ENCODE measurements at places on chromosomes 13 and 19.

- no peak for DNase-seq
These were observed 12.4 kb upstream of the GRWD1 start for GRCh38 chr19:48433337-48433736.

DNA sequence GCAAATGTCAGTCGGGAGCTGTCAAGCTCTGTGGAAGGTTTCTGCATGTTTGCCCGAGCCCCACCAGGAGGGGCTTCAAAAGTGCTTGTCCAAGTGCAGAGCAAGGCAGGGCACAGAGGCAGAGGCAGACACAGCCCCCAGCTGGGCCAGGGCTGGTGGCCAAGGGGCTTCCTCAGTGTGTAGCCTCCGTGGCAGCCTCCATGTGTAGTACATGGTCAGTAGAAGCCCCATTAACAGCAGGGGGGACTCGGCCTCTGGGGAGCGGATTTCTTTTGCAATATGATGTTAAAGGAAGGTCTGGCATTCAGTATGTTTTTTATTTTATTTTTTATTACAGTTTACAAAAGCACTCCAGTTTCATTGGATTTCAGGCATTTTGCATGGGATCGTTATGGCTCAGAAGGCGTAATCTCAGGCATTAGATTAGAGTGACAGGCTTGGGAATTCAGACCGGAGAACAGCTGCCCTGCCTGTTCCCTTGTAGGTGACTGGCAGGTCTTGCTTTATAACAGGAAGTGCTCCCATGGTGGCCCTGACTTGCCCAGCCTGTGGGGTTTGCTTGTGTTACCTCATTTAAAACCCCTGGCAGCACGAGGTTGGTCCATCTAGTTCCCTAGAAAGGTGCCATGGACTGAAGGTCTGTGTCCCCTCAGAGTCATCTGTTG, 129.2 kb downstream of the KDM4B start:
- no peak for DNase-seq

DNA sequence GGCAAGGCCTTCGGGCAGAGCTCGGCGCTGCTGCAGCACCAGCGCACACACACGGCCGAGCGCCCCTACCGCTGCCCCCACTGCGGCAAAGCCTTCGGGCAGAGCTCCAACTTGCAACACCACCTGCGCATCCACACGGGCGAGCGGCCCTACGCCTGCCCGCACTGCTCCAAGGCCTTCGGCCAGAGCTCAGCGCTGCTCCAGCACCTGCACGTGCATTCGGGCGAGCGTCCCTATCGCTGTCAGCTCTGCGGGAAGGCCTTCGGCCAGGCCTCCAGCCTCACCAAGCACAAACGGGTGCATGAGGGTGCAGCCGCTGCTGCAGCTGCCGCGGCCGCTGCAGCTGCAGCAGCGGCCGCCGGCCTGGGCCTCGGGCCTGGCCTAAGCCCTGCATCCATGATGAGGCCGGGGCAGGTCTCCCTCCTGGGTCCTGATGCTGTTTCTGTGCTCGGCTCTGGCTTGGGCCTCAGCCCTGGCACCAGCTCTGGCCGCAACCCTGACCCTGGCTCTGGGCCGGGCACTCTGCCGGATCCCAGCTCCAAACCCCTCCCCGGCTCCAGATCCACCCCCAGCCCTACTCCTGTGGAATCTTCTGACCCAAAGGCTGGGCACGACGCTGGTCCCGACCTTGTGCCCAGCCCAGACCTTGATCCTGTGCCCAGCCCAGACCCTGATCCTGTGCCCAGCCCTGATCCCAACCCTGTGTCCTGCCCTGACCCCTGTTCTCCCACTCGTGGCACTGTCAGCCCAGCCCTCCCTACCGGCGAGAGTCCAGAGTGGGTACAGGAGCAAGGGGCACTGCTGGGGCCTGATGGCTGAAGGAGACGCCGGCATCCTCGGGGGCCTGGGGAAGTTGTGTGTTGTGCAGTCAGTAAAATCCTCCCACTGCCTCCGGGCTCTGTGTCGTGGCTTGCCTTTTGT, 2.0 kb upstream of the MCOLN1 start:
- DNase-seq, result no peak

GRCh38 chr13:40230833-40231266, 435.6 kb downstream of the FOXO1 start:
- DNase-seq, result no peak

DNA sequence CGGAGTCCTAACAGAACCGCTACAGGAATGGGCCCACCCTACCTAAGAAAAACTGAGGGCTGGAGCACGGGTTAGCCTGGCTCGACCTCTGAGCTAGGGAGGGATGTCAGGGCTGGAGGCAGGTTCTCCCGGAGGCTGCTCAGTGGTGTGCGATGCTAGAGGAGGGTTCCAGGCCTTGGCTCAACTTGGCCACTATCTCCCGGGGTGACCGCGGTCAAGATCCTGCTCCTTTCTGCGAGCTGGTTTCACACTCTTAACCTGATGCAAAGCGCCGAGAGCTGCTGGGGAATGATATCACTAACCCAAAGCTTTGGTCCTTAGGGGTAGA, 301 bp downstream of the POP4 start:
- DNase-seq, result no peak

- DNase-seq, result no peak
These were observed 441 bp downstream of the INAFM1 start for GRCh38 chr19:47274891-47275761.

DNA sequence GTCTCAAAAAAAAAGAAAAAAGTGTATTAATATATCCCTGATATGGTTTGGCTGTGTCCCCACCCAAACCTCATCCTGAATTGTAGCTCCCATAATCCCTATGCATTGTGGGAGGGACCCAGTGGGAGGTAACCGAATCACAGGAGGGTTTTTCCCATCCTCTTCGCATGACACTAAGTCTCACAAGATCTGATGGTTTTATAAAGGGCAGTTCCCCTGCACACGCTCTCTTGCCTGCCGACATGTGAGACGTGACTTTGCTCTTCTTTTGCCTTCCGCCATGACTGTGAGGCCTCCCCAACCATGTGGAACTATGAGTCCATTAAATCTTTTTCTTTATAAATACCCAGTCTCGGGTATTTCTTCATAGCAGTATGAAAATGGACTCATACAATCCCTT, 17.7 kb downstream of the STK24 start:
- DNase-seq, result no peak

- DNase-seq, result no peak
These were observed 43.1 kb downstream of the PAN3 start for GRCh38 chr13:28181413-28181812.

DNA sequence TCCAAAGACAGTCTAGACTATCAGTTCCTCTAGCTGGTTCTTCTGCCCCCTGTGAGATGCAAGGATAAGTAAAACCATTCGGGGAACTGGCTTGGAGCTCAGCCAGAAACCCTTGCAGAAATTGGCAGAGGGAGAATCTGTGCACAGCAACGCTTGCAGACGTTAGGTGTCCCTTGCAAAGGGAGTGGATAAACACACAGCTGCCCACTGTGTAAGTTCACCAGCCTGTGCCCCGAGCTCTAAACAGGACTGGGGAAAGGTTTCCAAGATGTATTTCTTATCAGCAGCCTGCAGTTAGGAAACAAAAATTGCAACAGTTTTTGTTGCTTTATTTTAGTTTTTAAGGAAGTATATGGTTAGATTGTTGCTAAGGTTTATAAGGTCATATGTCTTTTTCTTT, 19.0 kb upstream of the ADGRE1 start:
- no peak for DNase-seq

DNA sequence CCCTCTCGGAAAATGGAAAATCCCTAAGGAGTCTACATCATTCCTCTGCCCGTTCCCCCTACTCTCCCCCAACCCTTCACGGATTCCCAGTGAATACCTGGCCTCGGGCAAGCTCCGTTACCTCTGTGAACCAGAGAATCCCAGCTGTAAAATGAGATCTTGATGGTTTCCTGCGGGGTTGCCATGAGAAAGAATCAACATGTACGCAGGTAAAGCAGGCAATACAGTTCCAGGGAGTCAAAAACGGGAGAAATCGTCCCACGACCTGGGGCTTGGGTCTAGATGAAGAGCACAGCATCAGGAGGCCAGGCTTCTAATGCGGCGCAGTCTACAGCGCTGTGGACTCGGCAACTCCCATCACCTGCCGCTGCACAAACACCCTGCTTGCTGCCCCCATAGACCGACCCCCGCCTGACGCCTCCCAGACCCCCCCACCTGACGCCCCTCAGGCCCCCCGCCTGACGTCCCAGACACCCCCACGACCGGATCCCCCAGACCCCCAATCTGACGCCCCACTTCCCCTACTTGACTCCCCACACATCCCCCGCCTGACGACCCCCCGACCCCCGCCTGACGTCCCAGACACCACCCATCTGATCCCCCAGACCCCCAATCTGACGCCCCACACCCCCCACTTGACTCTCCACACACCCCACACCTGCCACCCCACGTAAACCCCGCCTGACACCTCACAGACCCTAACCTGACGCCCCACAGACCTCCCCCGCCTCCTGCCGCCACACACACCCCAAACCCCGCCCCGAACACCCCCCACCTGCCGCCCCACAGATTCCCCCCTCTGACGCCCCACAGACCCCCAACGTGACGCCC, 680 bp downstream of the LIG4 start:
- DNase-seq, result no peak

GRCh38 chr13:83935566-83935965, 53.3 kb upstream of the SLITRK1 start:
- no peak for DNase-seq

DNA sequence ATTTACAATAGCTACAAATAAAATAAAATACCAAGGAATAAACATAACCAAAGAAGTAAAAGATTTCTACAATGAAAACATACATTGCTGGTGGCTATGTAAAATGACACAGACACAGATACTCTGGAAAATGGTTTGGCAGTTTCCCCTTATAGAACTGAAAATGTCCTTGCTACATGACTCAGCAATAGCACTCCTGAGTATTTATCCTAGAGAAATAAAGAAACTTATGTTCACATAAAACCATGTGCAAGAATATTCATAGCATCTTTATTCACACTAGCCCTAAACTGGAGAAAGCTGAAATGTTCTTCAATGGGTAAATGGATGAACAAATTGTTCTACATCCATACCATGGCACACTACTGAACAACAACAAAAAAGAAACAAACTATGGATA, 100.2 kb upstream of the RFC3 start:
- DNase-seq, result no peak

DNA sequence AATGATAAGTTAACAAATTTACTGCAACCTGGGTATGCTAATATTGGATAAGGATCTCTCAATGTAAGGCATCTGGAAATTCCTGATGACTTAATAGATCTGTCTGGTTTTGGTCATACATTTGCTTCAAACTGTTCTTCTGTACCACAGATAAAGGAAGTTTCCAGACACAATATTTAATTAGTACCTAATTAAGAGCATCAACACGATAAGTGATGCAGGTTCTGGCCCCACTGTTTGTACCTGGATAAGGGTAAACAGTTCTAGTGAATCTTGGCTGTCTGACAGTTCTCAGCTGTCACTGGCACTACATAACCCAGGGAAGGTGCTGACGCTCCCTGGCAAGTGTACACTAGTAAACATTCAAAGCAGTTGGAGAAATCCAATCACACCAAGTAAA, 165.6 kb downstream of the MZT1 start:
- no peak for DNase-seq

DNA sequence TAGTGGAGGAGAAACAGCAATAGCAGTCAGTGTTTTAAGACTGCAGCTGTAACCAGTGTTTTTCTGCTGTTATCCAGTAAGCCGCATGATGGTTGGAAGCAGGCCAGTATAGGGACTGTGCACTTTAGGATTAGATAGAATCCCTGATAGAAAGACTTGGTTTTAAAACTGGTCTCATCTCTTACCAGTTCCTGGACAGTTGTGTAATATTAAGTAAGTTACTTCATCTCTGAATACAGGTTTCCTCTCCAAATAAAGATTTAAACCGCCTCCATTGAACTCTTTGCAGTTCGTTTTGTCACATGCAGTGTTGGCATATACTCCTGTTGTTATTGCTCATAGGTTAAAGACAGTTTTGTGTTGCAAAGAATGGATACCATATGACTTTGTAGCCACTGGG, 25.6 kb downstream of the URI1 start:
- no peak for DNase-seq

GRCh38 chr19:16862826-16863415, 25.9 kb upstream of the F2RL3 start:
- no peak for DNase-seq

DNA sequence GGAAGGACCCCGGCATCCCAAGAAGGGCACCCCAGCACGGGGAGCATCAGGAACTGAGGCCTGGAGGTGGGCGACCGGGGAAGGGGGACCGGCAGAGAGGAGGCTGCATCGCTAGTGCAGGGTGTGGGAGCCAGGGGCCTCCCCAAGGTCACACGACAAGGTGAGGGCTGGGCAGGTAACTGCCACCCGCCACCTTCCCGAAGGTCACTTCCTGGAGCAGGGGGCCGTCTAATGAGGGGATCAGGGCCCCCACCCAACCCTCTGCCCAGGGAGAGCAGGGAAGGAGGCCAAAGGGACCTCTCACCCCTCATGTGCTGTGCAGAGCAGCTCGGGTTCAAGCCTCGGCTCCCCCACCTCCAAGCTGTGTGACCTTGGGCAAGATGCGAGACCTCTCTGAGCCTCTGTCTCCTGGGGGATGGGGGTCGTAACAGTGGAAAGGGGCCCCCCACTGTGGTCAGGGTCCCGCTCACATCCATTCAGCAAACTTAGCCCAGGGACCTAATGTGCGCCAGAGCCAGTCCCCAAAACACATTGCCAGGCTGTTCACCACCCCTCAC, 6.0 kb downstream of the ZBTB7A start:
- no peak for DNase-seq

DNA sequence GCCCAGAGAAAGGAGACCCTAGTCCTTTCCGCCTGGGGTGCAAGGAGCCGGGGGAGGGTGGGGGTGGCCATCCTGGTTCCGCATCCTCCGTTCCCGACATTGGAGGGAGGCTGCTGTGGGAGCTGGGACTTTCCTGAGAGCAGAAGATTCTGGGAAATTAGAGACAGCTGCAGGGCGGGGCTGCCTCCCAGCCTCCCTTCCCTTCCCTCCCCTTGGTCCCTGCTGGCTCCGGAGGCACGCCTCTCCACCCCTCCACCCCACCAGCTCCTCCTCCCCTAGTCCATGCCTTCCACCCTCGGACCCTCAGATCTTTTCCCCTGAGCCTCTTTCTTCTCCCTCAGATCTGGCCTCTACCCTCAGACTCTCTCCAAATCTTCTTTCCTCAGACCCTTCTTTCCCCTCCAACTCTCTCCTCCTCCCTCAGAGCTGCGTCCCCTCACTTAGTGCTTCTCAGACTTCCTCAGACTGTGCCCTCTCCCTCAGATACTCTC, 3.1 kb upstream of the BCL3 start:
- no peak for DNase-seq

- DNase-seq, result no peak
These were observed 2.4 kb downstream of the IL27RA start for GRCh38 chr19:14033946-14034345.

- DNase-seq, result no peak
These were observed 19.8 kb downstream of the RBM26 start for GRCh38 chr13:79386125-79386826.

Measured in stimulated activated CD4-positive, alpha-beta T cell treated with anti-CD3 and anti-CD28 coated beads, Interleukin-1b, Interleukin-23, amount 100 ng/mL, for 4 hours (primary cell).